ENCODE measurements at places on chromosomes 5 and 9. TPM values are rescaled to one million over a fixed set of nuclear protein-coding genes. Genes with fewer than 3 reads are reported as not detected.

Gene PRLR
- not detected for total RNA-seq

Gene RIGI
- total RNA-seq: 9.9 TPM

Gene PCDHB6
- not detected for total RNA-seq

Gene FIBCD1
- not detected for total RNA-seq

Gene AQP7
- not detected for total RNA-seq

Gene IL5
- total RNA-seq: not detected

Gene LHX6
- 0.12 TPM for total RNA-seq

Gene GM2A
- total RNA-seq: 18.0 TPM

Gene FOXI1
- total RNA-seq: not detected

Gene IFNA8
- total RNA-seq: not detected

Gene HTR4
- not detected for total RNA-seq

Gene CLK4
- total RNA-seq: 15.6 TPM

Gene CCL27
- not detected for total RNA-seq

Gene ZDHHC11
- 4.5 TPM for total RNA-seq

Gene PDE8B
- total RNA-seq: 0.16 TPM

Gene PRRT1B
- total RNA-seq: not detected

Gene PCDHB13
- not detected for total RNA-seq

Gene GRIA1
- total RNA-seq: not detected

Gene EIF4E1B
- not detected for total RNA-seq

Gene FOXD4L3
- total RNA-seq: 0.14 TPM

Gene SLC6A7
- not detected for total RNA-seq

Gene N4BP3
- total RNA-seq: 12.3 TPM

Gene GARIN3
- total RNA-seq: 0.47 TPM

Gene SLU7
- 43.7 TPM for total RNA-seq

Gene RLN1
- 1.1 TPM for total RNA-seq

Gene AJM1
- total RNA-seq: 3.1 TPM

Gene GBA2
- 22.6 TPM for total RNA-seq

Gene NR2F1
- not detected for total RNA-seq

Gene PCDHGA8
- not detected for total RNA-seq

Gene ZNG1E
- 55.1 TPM for total RNA-seq
